ENCODE measurements at places on chromosomes 12 and 14.

DNA sequence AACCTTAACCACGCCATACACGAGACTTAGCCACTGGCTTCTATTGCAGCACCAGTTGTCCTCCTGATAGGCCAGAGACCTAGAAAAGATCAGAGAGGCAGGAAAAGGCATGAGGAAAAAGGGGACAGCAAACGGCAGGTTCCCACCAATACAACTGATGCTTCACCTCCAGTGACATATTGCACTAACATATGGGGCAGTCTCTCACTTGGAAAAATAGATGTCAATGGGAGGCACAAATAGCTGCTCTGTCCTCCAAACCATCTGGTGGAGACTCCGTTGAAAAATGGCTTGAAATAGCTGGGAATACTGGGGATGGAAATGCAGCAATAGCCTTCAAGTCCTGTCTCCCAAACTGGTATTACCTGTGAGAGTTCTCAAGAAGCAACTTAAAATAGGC is 20.3 kb downstream of the SLC8A3 start:
- no peak for DNase-seq

- DNase-seq = no peak
Observed at GRCh38 chr12:51512438-51512837, 78.6 kb upstream of the SCN8A start.

DNA sequence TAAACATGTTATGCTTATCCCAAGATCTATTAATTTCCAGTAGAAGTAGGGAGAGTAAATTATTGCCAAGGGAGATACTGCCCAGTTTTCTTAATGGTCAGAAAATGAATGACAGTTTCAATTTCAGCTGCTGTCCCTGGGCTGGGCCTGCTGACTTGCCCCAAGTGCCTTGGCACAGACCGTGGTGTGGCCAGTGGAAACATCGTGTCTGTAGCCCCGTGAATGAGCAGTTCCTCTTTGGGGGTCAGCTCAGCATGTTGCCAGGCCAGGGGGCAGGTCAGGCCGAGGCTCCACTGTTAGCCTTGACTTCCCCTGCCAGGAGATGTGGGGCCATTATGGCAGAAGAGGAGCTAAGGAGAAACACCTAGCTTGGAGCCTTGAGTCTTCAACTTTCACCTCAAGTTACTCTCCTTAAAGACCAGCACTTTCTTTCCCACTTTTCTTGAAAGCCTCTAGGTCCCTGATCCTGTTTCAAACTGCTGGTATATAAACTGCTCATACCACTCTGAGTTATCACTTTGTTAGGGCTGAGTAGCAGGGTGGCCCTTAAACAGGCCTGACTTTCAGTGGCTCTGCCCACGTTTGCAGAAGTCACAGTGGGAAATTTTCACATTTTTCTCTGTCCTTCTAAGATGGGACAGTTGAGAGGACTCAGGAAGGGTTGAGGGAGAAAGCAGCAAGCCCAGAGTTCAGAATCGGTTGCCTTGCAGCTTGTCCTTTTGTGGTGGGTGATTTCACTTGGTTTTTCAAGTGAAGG is 73.2 kb downstream of the SUSD6 start:
- no peak for DNase-seq

GRCh38 chr14:90179809-90180779 is 76.3 kb upstream of the PSMC1 start:
- DNase-seq = no peak

DNA sequence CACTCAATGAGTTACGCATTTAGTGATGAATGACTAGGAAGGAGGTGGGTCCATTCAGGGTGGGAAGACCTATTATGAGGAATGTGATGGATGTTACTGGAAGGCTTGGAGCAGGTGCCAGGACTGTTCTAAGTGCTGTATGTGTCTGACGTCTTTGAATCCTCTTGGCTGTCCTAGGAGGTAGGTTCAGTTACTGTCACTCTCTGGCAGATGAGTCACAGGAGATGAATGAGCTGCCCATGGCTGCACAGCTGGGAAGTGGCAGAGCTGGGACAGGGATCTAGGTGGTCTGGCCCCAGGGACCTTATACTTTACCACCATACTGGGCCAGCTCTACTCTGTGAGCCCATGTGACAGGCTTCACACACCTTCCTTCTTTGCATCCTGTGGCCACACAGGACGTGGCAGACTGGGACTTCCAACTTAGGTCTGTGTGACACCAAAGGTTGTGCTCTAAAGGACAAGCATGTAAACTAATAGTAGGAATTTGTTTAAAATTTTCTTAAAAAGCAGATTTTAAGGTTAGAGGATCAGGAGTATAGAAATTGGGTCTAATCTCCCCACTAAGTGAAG is 24.0 kb downstream of the TCTN1 start:
- DNase-seq = no peak

DNA sequence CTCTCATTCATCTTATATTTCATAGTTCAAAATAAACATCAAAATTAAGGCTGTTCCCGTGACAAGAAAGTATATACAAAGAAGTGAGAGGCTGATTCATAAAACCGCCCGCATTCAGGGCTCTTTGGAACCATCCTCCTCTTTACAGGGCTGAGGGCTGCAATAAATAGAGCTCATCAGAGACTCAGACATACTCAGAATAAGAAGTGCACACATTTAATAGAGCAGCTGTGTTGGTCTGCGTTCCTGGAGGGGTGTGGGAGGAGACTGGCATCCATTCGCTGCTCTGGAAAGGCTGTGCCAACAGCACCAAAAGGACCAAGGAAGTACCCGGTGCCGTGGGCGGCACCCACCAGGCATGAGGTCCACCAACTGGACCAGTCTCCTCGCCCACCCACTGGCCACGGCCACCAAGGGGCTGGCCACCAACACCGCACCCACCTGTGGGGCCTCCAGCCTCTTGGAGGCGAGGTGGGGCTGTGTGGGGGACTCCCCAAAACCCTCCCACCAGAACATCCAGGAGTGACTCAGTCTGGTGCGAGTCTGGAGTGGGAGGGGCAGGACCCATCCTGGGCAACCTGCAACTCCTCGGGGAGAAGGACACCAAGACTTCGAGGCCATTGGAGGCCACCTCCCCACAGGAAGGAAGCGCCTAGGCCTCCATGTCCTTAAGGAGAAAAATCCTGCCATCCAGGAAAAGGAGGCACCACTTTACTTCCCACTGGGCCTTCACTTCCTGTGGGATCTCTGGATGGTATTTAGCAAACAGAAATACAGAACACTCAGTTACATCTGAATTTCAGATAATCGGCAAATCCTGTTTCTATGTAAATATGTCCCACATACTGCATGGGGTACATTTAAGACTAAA is 32.7 kb downstream of the VCPKMT start:
- peak; percentile 70 for DNase-seq

DNA sequence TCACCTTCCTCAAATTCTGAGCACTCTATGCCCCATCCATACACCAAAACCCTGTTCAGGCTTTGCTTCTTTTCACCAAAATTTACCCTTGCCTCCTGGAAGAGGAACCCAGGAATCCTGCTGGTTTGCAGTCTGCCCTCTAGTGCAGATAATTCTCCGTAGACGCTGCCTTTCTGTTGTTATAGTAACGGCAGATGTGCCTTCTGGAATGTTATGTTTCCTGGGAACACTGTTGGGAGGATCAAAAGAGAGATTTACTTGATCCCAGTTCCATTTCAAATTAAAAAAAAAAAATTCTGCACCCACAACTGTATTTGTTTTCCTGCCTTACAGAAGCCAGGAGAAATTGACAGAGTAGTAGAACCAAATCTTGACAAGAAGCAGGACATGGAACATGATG is 104.2 kb upstream of the RMST start:
- no peak for DNase-seq

DNA sequence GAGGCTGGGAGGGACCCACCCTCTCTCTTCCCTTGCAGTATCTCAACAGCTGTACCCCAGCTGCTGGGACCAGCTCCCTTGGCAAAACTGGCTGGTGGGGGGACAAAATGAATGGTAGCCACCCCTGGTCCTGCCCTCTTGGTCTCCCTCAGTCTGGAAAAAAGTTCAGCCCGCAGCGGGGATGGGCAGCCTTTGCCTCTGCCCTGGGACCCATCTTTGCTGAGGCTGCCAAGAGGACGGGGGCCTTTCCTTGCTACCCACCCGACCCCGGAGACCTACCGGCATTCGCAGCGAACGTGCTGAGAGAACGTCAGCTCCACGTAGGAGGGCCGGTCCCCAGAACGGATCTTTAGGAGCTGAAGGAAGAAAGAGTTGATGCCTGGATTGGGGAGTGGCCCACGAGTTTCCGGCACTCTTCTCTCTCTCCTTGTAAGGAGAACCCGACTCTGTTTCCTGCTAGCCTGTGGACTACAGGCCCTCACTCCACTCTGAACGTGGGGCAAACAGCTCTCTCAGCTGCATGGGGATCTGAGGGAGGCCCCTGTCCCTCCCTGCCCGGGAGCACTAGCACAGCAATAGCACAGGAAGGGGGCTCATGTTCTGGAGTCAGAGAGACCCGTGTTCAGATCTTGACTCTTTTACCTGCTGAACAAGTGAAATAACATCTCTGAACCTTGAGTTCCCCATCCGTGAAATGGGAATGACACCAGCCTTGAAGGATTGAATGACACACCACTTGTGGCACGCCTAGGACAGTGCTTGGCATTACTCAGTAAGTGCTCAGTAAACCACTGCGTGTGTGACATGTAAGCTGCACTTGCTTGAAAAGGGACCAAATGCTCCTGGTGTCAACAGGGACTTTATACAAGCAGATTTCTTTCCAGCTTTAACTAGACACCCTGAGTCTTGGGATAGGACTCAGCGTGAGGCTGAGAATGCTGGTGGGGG is 6.9 kb downstream of the PGF start:
- DNase-seq = no peak

- DNase-seq = no peak
Observed at GRCh38 chr12:38424436-38424835, 107.9 kb downstream of the ALG10B start.

- no peak for DNase-seq
Observed at GRCh38 chr14:67133595-67134441, 55.4 kb upstream of the GARIN2 start.

DNA sequence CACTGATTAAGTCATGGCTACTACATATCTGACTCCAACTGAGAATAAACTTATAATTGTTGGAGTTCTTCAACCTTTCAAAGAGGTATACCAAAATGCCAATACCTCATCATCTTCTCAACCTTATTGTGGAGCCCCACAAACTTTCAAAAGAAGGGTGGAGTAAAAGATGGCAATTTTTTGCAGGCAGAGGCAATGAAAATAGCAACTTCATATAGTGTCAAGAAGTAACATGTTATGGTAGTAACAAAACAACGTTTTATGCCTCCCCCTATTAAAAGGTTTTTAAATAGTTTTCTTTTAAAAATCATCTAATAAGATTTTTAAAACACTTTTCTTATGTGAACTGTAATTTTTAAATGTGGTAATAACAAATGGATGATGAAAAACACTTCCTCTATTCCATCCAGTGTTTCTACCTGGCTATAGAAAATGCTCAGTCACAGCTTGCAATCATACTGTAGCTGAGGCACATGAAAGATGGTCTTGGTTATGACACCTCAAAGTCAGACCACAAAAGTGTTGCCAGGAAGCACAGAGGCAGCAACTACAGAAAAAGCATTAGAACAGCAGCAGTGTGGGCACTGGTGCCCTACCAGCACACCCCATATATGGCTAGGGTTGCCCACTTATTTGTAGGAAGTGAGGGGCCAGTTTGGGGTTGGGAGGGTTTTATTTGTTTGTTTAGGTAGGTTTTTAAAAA is 7.0 kb downstream of the PPP1R12A start:
- DNase-seq = peak; percentile 44

DNA sequence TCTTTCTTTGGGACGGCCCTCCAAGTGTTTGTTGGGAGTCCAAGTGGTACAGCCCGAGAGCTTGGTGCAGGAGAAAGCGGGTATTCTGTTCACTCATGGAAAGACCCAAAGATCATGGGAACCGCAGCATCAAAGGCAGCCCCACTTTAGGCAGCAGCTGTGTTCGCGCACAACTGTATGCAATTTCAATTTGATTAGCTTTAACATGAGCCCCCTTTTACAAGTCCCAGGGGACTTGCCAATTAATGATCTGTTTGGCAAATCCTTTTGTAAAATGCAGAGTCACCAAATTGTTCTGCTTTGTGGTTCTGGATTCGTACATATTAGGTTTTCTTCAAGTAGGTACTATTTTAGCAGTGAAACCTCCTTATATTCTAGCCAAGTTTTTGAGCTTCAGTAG is 217.7 kb downstream of the AACS start:
- DNase-seq = no peak

Measured in stimulated activated CD4-positive, alpha-beta T cell treated with anti-CD3 and anti-CD28 coated beads, Interleukin-2, amount 100 ng/mL, for 24 hours (primary cell).